ENCODE measurements at places on chromosomes 16 and 17.

DNA sequence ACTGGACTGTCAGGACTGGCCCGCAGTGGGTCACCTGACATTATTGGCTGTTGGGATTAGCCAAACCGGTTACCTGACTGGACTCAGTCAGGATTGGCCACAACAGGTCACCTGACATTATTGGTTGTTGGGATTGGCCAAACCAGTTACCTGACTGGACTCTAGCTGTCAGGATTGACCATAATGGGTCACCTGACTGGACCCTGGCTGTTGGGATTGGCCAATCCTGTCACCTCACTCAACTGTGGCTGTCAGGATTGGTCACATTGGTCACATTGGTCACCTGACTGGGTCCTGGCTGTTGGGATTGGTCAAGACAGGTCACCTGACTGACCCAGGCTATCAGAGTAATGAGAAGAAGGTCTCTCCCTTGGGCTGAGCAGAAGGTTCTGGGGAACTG, 207.7 kb upstream of the SDK2 start:
- DNase-seq: no peak

- DNase-seq: no peak
These were observed 3.9 kb upstream of the ARHGAP17 start for GRCh38 chr16:25018972-25019617.

GRCh38 chr17:55322453-55322985, 57.8 kb downstream of the HLF start:
- DNase-seq: no peak

DNA sequence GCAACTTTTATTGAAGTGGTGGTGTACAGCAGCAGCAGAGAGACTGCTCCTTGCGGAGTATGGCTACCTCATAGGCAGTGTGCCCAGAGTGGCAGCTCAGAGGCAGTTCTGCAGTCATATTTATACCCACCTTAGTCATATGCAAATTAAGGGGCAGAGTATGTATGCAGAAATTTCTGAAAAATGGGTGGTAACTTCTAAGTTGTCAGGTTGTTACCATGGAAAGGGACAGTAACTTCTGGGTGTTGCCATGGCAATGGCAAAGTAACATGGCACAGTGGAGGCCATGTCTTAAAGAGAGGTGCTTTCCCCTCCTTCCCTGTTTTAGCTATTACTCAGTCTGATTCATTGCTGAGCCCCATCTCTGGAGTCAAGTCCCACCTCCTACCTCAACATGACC, 53.4 kb downstream of the MEOX1 start:
- no peak for DNase-seq

GRCh38 chr16:58197314-58198012, 443 bp downstream of the CSNK2A2 start:
- DNase-seq: no peak

DNA sequence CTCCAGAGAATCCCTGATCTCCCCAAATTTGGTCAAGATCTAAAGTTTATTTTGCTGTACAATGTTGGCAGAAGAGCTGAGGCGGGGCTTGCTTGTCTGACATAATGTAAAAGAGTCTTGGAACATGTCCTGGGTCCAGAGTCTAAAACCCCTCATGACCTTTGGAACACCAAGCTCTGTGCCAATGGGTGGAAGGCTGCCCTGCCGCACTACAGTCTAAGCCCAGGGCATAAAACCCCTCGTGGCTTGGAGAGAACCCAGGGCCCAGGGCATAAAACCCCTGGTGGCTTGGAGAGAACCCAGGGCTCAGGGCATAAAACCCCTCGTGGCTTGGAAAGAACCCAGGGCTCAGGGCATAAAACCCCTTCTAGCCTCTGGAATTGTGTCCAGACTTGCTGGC, 36.7 kb downstream of the CCDC57 start:
- no peak for DNase-seq

DNA sequence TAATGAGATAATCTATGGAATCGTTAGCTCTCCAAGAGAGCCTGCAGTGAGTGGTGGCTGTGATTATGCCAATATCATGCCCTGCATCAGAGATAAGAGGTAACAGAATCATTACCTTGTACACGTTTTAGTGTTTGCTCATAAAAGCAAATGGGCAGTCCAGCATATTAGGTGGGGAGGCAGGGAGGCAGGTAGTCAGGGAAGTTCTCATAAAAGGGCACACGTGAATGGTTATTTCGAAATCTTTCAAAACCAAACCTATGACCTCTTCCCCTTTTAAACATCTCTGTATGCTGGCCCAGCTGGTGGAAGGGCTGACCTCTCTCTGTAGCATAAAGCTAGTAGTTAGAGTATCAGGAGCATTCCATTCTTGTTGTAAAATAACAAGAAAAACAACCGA, 51.7 kb downstream of the VAT1L start:
- DNase-seq: no peak

DNA sequence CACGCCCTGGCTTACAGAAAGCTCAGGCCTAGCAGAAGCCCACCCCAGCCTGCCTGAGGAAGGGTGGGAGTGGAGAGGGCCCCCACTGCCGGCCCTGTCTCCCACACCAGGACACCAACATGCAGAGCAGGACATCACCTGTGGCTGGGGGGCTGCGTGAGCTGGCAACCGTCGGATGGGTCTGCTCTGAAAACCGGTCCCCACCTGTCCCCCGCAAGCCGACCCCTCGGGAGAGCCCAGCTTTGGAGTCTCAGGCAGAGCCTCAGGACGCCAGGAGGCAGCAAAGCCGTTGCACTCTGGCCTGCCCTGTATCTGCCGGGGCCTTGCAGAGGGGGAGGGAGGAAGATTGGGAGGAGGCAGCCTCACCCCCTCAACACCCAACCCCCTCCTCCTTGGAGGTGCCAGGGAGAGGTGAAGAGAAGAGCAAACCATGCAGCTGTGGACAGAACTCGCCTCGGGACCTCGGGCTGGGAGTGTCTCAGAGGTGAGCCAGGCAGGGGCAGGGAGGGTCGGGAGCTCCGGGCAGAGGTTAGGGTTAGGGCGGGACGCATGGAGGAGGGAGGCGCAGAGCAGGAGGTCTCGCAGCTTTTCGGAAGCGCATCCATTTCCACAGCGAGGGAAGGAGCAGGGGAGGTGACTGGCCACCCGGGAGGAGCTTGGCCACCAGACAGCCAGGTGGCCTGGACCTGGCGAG, 30.4 kb upstream of the ZC3H18 start:
- DNase-seq: no peak

- DNase-seq: no peak
These were observed 7.8 kb downstream of the ADGRG3 start for GRCh38 chr16:57675741-57676551.

GRCh38 chr17:76681222-76682137, 29.3 kb downstream of the MXRA7 start:
- DNase-seq: peak; percentile 75

GRCh38 chr16:16148755-16149154, 74.5 kb downstream of the ABCC6 start:
- DNase-seq: no peak

DNA sequence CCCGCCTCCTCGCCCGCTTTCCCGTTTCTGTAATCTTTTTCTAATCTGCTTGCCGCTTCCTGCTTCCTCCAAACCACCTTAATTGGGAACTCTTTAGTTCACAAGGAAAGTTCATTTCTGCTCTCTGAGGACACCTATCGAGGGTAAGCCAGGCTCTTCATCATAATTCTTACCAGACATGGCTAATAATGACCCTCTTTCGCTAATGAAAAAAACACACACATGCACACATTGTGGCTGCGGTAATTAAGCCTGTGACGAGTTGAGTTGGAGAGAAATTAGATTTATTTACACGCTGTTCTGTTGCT, 100.6 kb downstream of the ZNF423 start:
- no peak for DNase-seq

GRCh38 chr16:87017371-87018012, 299.7 kb downstream of the C16orf95 start:
- no peak for DNase-seq

GRCh38 chr17:62163847-62164246, 98.8 kb upstream of the MED13 start:
- no peak for DNase-seq

DNA sequence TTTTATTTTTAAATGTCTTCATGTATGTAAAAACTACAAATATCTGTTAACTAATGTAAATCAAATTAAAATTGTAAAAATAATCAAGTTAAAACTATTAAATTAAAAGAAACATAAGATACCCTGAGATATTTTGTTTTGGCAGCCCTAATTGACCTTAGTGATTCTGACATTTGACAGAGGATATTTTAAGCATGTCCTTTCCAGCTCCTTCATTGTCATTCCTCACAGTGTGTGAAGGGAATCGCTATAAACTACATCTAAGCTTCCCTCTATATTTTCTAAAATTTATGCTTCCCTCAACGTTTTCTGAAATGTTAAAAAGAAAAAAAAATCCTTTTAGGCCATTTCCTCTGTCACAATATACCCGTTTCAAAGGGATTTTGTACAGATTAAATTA, 20.2 kb downstream of the CEP112 start:
- DNase-seq: no peak

- no peak for DNase-seq
These were observed 6.2 kb upstream of the TBKBP1 start for GRCh38 chr17:47687748-47688147.

DNA sequence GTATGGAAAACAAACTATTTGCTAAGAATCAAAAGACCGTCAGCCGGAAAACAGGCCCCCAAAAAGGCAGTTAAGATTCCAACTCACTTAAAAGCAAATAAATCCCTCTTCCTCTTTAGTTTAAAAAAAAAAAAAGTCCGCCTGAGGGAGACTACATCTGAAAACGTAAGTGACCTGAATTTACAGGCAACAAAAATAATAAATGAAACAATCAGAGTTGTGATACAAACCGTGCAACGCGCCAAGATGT, 1.1 kb downstream of the KANSL1 start:
- no peak for DNase-seq
